ENCODE measurements at places on chromosomes 4 and X.

GRCh38 chr4:7844594-7844991 lies 95.1 kb downstream of the AFAP1 start:
- DNase-seq: no peak

DNA sequence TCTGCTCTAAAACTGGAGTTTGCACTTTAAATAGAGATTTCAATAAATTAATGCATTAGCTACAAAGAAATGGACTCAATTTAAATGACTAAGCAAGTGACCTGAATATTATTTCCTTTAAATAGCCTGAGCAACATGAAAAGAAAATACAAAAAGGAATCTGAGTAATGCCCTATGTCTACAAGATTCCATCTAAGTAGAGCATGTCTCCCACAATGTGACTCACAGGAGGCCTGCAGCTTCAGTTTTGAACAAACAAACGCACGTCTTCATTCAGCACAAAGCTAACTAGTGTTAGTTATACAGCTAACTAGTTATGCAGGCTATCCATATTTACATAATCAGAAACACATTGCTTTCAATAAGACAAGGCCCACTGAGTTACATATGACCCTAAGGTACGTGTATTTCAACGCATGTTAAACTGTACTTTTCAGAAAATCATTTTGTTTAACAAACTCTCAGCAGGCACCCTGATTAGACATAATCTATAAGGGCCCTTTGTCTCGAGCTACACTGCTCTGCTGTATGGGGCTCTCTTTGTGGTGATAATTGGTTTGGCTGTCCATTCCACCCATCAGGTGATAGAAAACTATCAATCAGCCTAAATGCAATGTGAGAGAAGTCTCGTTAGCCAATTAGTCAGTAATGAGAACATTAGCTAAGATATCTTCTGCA lies 116.5 kb downstream of the MAML3 start:
- no peak for DNase-seq

DNA sequence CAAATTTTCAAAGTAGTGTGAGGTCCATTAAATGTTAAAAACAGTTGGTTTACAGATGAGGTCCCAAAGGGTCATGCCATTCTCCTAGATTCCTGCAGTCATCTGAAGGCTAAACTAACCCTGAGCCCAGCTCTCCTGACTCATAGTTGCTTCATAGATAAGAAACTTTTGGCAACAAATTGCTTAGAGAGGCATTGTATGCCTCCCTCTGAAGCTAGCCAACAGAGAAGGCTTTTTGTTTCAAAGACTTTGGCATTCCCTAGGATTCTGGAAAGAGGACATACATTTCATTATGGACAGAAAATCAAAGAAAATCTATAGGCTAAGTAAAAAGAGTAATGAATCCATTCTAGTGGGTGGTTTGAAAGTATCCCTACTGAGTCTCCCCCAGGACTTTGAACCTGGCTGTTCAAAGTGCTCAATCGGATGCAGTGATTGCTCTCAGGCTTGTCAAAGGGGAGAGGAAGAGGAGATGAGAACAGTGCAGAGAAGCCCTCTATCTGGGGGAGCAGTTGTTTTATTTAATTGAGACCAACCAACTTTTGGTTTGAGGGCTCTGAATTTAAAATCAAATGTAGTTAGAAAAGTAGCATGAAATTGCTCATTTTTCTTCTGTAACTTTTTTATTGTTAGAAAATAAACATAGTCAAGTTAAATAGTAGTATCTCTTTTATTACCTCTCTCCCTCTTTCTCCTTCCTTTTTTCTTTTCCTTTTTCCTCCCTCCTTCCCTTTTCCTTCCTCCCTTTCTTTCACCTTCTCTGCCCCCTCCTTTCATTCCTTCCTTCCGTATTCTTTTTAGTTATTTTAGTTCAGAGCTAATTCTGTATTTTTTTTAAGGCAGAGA lies 72.3 kb upstream of the ZNF518B start:
- no peak for DNase-seq

GRCh38 chrX:152641996-152642395 lies 4.3 kb downstream of the GABRQ start:
- no peak for DNase-seq

- DNase-seq: no peak
These were observed 50.3 kb downstream of the MAML3 start for GRCh38 chr4:140103676-140104075.

DNA sequence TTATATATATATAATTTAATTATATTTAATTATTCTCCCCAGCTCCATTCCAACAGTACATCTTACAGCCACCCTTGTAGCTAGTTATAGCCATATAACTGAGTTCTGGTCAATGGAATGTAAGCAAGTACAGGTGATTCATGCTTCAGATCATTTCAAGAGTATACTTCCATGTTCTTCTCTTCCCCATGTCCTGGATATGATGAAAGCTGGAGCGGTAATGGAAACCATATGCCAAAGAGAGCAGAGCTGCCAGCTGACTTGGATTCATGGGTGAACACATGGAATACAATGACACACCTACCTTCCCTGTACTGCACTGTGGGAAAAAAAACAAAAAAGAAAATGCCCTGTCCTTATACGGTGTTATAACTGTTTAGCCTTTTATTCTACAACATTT lies 17.5 kb upstream of the CORIN start:
- no peak for DNase-seq

GRCh38 chr4:8164194-8164565 lies 5.6 kb upstream of the ABLIM2 start:
- no peak for DNase-seq

- DNase-seq: no peak
These were observed 632.2 kb downstream of the TRAM1L1 start for GRCh38 chr4:116453127-116453526.

DNA sequence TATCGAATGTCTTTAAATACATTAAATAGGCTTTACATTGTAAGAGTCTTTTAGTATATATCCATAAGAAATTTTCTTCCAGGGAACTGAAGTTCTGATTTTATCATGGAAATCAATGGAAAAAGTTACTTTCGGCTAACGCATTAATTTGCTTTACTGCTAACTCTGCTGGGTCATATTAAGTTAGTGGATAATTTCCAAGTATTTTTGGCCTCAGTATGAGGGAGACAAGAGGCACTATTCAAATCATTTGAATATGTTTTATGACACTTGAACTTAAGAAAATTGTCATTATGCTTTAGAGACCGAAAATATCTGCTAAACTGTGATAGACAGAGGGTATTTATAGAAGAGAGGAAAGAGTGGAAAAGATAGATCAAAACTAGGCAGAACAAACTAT lies 237.5 kb downstream of the PCDH7 start:
- no peak for DNase-seq

- DNase-seq: no peak
These were observed 20.3 kb upstream of the SOD3 start for GRCh38 chr4:24775032-24775605.

- DNase-seq: no peak
These were observed 86.8 kb downstream of the FAM53A start for GRCh38 chr4:1597021-1597931.

GRCh38 chr4:123403080-123403604 lies 6.5 kb downstream of the SPRY1 start:
- DNase-seq: no peak
